Sciatic nerve (tissue), 2 donors: ENCODE measurements at places on chromosomes 2 and 18. TPM values are rescaled to one million over a fixed set of nuclear protein-coding genes. Genes with fewer than 3 reads are reported as not detected.
A peak's percentile ranks its signal among the peaks of the same experiment; 100 is the strongest.

Gene CHRNA1
- total RNA-seq: 0.31 TPM

Gene MALL
- total RNA-seq: 24.1 TPM

Gene SALL3
- total RNA-seq: 0.09 TPM

Gene FSIP2
- total RNA-seq: 1.3 TPM

Gene SERPINB7
- 0.53 TPM for total RNA-seq

Gene ST8SIA5
- 0.22 TPM for total RNA-seq

- no peak for DNase-seq
Observed at GRCh38 chr2:71589763-71590162, 136.4 kb downstream of the DYSF start.

DNA sequence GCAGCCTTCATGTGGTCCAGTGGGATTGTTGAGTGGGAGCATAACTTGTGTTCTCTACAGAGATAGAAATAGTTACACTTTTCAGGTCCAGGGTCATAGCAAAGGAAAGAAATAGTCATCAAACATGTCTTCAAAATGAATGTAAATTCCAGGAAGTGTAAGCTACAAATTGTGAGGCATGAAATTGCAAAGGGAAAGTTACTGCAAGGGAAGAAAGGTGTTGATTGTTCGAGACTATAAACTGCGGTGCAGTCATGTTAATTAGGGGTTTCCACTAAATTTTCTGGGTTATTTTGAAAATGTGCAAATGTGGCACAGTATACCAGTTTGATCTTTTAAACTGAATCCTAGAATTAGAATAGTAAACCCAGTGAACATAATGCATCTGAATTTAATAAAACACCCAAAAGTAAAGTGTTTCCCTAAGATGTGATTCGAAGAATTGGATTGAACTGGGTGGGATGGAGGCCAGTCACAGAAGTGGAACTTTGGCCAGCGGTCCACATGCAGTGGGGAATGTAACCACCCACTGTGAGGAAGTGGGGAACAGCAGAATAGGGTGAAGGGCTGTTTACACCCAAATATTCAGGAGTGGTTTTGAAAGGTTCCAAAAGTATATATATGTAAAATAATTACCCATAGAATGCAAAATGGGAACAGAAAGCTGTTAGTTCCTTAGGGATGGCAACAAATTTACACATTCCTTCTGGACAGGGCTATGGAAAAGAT is 126.5 kb upstream of the CCDC68 start:
- no peak for DNase-seq

- no peak for DNase-seq
Observed at GRCh38 chr2:69798290-69798908, 31.1 kb upstream of the GMCL1 start.

- DNase-seq: no peak
Observed at GRCh38 chr2:85247610-85248009, 80.2 kb downstream of the TGOLN2 start.

- DNase-seq: no peak
Observed at GRCh38 chr2:108128249-108128648, 111.5 kb upstream of the SULT1C3 start.

- DNase-seq: no peak
Observed at GRCh38 chr2:20215183-20216040, 9.5 kb downstream of the SDC1 start.

DNA sequence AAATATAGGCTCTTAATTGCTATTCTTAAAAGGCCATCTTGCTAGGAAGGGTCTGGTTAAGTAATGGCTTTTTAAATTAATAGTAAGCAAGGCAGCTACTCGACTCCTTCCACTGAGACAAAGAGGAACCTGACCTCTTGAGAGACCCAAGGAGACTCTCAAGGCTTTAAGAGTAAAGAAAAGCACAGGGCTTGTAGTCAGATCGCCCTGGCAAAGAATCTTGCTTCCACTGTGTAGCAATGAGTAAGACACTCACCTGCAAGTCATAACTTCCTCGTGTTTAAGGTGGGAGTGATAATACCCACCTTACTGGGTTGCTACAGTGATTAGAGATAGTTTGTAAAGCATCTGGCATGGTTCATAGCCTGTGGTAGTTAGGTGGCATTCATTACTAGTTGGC is 274.5 kb downstream of the TSN start:
- no peak for DNase-seq

GRCh38 chr18:48548011-48548771 is 9.4 kb downstream of the CTIF start:
- peak; percentile 47 for DNase-seq

DNA sequence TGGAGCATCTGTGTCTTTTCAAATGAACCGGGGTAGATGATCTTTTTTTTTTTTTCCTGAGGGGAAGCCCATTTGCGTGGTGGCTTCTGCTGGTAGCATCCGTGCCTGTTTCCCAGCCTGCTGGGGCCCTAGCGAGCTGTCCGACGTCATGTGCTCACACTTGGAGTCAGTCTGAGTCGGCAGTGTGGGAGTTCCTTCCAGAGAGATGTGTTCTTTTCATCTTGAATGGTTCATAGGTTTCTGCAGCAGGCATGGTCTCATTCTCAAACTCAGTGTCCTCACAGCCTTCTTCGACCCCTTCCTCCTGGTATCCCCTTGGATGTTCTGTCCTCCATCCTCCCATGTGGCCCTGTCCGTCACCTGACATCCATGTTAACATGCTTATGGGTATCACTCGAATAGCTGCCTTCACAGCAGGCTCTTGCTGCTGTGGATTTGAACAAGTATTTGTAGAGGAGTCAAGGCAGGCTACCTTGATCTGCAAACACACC is 51.0 kb downstream of the LDLRAD4 start:
- peak; percentile 64 for DNase-seq

GRCh38 chr2:77977471-77978063 is 455.4 kb upstream of the LRRTM4 start:
- no peak for DNase-seq
